ENCODE measurements at places on chromosomes 11 and 22.
A peak's percentile ranks its signal among the peaks of the same experiment; 100 is the strongest.

GRCh38 chr11:8375460-8375859 is 111.8 kb upstream of the LMO1 start:
- no peak for DNase-seq

DNA sequence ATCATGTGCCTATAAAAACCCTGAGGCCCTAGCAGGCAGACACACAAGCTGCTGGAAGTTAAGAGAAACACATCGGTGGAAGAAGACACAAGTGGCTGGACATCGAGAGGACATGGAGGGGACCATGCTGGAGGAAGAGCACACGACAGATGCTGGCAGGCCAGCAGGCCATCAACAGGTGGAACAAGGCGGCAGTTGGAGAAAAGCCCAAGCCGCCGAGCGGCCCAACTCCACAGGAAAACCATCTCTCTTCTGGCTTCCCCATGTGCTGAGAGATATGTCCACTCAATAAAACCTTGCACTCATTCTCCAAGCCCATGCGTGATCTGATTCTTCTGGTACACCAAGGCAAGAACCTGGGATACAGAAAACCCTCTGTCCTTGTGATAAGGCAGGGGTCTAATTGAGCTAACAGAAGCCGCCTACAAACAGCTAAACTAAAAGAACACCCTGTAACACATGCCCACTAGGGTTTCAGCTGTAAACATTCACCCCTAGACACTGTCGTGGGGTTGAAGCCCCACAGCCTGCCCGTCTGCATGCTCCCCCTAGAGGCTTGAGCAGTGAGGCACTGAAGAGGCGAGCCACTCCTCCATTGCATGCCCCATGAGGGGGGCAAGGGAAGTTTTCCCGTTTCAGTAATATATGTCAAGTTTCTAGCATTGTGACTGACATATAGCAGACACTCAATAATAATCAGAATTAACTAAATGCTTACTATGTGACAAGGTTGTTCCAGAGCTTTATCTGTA is 39.0 kb upstream of the MMP20 start:
- no peak for DNase-seq

- no peak for DNase-seq
Observed at GRCh38 chr22:26981111-26981510, 323.7 kb downstream of the MIAT start.

GRCh38 chr11:16295592-16295991 is 60.8 kb downstream of the SOX6 start:
- no peak for DNase-seq

DNA sequence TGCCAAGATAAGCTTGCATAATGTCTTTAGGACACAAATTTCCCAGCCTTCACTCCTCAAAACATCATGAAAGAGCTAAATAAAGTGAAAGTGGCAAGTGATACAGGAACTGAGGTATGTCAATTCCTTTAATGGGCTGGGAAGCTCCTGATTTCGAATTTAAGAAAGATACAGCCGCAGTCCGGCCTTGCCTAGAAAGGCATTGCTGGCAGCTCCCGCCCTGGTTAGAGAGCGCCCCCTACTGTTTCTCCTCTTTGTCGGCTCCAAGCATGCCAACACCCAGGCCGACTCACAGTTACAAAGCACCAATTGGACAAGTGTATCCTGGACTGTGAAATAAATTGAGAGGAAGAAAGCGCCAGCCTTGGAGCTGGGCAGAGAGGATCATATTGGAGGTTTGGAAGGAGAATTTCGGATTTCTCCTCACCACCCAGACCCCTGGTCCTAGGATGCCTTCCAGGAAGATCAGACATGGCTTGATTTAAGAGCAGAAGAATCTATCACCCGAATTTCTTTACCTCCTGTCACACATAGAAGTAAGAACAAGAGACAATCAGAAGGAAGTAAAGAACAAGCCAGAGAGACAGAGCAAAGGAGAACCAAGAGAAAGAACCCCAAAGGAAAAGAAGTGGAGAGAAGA is 84.0 kb downstream of the FAM76B start:
- peak; percentile 89 for DNase-seq
